ENCODE measurements at places on chromosomes 6 and 20. TPM values are rescaled to one million over a fixed set of nuclear protein-coding genes. Genes with fewer than 3 reads are reported as not detected.

DNA sequence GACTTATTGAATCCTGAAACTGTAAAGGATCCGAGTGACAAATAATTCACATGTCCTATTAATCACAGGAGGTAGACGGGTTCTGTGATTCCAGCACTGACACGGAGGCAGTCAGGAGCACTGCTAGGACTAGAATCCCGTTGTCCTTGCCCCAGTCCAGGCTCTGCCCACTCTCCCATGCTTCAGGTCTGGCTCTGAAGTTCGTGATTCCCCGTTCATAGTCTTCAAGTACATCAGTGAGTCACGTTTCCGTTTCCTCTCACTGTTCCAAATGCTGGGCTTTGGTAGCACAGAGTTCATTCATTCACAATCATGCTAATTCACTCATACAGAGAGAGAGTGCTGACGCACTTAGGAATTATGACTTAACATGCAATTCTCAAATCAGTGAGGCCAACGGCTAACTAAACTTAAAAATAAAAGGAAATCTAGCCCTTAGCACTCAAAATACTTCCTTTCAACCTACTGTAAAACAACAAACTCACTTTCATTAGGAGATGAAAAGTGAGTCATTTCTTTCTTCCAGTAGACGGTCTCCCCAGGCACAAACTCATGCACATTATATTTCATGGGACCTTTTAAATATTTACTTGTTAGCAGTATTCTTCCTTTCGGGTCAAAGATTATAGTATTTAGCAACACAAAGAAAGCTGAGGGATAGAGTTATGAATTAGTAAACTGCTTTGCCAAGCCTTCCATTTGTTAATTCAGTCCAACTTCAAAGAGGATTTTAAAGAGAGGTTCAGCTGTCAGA, 94.0 kb upstream of the NHSL1 start:
- no peak for DNase-seq

Gene MUC22
- total RNA-seq, result 0.08 TPM

Gene RAD21L1
- total RNA-seq, result not detected

DNA sequence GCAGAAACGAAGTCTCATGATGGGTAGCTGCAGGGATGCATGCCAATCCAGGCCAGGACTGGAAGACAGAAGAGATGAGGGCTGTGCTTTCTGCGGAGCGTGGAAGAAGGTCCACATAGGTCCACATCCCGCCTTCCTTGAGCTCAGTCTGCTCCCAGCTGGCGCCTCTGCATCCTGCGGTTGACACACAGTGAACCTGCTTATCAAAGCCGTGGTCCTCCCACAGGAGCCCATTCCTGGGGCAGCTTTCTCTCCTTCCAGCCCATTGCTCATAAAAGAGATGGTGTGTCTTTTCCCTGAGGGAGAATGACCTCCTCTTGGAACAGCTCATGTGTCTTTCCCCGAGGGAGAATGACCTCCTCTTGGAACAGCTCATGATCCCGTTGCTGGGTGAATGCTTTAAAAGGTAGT, 225.4 kb downstream of the CDH4 start:
- DNase-seq, result no peak

DNA sequence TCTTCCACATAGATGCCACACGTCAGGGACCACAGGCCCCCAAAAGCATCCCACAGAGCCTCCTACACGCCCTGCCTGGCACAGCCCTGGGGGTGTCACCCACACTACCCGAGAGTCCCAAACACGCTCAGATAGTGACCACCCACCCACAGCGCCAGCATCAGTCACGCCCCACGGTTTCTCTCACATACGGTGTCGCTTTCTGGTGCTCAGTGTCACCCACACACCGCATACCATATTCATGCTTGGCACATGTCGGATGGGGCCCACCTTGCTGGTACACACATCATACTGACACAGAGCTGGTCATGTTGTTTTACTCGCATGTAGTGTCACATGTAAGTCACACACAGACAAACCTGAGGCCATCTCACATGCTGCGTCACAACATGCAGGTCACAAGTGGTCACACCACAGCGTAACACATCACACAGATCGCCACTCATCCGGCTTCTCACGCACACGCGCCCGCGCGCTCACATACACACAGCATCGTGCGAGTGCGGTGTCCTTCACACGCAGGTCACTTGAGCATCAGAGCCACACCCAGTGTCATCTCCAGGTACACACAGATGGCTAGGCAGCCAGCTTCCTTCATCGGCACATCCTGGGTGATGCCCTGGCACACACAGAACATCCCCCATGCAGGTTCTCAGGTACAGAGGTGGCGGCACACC, 3.4 kb downstream of the TEAD3 start:
- DNase-seq, result peak; percentile 16

DNA sequence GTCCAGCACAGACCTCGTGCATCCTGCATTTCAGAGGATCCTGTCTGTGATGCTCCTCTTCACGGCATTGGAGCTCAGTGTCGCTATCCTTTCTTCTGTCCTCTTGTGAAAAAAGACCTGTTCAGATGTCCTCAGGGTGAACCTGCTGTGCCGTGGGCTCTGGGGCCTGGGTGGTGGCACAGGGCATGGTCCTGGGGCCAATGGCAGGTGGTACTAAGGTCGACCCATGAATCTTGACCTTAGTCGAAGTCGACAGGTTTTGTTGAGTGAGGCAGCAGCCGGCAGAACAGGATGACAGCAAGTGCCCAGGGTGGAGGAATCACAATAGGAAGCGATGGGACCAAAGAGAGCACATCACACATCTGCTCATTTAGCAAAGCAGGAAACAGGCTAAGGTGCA, 22.0 kb upstream of the MAS1L start:
- no peak for DNase-seq

DNA sequence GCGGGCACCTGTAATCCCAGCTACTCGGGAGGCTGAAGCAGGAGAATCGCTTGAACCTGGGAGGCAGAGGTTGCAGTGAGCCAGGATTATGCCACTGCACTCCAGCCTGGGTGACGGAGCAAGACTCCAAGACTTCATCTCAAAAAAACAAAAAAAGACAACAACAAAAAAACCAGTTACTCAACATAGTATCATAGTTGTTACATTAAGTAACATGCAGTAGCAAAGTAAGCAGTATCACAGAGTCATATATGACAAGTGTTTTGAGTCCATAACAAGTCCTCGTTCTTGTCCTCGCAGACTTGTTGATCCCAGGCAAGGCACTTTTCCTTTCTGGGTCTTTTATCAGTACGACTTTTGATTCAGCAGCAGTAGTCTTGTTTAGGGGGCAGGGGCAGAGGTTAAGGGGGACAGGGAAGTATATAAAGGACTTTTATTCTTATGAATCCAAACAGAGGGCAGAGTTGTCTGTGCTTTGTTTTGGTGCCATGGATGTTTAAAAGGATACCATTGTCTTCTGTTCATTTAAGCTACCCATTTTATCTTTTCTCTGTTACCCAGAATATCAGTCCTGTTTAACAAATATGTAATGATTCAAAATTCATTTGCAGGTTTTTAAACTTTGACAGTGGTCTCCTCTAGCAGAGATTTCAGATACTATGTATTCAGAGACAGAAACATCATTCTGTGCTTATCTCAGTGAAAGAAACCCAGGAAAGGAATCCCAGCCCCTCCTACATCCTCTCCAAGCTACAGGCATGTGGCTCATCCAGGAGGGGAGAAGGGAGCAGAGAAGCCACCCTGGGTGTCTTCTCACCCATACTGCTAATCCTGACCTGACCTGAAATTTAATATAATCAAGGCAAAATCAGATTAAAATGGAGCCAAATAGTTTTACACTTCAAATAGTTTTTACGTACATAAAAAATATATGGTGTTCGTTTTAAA, 137.9 kb upstream of the EDN1 start:
- DNase-seq, result no peak

DNA sequence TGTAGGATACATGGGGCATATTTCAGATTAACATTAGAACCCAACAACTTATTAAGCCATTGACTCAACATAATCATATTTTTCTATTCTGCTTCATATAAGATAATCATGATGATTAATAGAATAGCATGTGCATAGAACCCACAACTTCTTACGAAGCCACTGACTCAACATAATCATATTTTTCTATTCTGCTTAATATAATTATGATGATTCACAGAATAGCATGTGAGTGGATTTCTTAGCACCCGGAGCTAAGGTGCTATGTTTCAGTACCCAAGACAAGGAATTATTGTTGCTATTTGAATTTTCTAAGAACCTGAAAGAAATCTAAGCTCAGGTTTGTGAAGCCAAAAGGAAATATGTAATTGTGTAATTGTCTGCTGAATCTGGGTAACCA, 96.8 kb downstream of the TENT5A start:
- no peak for DNase-seq

DNA sequence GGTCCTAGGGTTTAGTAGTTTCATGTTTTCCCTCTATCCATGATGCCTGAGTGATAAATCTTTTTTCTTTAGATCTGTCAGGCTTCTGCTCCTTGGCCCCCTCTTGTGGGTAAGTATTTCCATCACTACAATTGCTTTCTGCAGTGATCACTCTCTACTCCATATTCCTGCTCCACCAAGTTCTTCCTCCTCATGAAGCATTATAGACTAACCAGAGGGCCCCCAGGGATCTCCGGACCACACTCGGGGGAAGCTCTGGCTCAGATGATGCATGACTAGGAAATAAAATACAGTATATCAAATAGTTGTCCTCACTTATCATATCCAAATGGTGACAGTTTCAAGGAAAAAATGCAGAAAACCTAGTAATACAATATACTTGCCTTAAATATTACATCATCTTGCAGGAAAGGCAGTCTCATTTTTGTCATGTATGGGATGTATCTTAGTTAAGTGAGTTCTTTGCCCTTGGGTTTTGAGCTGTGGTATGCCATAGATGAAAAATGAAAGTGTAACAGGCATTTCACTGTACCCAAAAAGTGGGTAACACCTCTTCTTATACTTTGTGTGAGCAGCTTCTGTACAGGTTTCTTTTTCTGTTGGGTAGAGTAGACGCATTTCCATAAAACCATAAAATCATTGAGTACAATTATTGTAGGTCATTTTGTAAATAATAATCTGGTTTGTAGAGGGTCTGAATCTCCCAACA, 200.9 kb upstream of the EYA4 start:
- DNase-seq, result no peak

DNA sequence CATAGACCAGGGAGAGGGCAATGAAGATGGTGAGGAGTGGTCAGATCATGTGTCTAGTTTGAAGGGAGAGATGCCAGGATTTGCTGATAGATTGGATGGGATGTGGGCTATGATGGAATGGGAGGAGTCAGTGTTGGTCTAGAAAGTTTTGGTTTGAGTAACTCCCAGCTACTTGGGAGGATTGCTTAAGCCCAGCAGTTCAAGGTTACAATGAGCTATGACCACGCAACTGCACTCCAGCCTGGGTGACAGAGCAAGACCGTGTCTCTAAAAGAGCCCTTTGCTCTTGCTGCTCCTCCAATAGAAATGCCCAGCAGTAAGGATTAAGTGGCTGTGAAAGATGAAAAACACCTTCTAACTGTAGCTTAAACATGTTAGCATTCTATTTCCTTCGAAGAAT, 18.2 kb upstream of the LAMP5 start:
- no peak for DNase-seq

Gene SIRPB1
- total RNA-seq, result 0.27 TPM

Gene DLK2
- total RNA-seq, result 3.3 TPM

Gene PARD6B
- total RNA-seq, result 3.4 TPM

DNA sequence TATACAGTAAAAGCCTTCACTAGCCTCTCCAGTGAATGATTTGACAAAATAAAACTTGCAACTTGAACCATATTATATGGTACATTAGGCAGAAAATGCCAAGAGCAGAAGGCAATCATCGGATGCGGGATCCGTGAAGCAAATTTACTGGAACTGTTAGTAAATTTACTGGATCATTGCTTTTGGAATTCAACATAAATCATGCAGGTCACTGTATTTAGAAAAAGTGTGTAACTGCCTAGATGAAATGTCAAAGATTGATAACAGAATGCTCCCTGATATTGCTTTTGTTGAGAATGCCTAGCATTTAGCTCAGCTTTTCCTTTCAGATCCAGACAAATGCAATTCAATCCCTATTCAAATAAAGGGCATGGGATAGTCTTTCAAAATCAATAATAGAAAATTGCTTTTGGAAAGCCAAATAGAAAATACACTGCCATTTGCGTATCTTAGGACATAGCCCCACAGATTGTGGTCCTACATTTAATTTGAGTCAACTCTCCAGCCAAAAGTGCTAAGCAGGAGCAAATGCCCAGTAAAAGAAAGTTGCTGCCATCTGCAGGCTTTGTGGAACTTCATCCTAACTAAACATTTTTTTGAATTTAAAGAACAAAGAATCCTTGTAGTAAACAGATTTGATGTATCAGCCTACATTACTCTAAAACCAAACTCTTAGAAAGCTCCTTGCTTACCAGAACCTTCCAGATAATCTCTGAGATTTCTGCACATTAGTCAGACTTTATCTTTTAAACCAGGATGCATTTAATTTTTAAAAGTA, 109.5 kb upstream of the HSF2 start:
- no peak for DNase-seq

DNA sequence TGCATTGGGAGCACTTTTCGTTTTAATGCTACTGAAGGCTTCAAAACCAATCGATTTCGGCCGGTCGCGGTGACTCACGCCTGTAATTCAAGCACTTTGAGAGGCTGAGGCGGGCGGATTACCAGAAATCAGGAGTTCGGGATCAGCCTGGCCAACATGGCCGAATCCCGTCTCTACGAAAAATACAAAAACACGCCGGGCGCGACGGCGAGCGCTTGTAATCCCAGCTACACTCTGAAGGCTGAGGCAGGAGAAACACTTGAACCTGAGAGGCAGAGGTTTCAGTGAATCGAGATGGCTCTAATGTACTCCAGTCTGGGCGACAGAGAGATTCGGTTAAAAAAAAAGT, 58.4 kb downstream of the TRIM38 start:
- peak; percentile 56 for DNase-seq

Gene MAP3K7
- 20.6 TPM for total RNA-seq

DNA sequence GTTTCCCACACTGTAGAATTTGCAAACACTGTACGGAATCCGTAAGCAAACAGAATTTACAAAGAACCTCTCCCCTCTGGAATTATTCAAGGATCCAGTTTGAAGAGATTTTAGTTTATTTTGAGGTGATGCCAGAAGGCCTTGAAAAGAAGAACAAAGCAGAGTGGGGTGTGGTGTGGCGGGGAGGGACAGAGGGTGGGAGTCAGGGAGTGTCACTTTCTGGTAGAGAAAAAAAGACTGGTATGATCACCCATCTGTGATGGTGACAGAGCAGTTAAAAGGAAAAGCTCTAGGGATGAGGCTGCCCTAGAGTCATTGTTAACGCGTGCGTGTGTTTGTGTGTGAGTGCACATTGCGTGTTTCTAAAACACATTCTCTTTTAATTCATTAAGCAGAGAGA, 97.0 kb upstream of the F13A1 start:
- no peak for DNase-seq

GRCh38 chr6:125558241-125558843, 191.1 kb upstream of the HEY2 start:
- DNase-seq, result no peak

GRCh38 chr20:42484790-42485375, 704.8 kb downstream of the PTPRT start:
- no peak for DNase-seq

Gene MBOAT1
- 5.6 TPM for total RNA-seq
